Activated CD4-positive, alpha-beta T cell treated with anti-CD3 and anti-CD28 coated beads, Interleukin-10, Interleukin-2, amounts not matched to agents 100 ng/mL and 50 ng/mL, durations not matched to agents 16 hours and 8 hours (primary cell): ENCODE measurements at places on chromosomes 7 and 10.

- no peak for DNase-seq
These were observed 167.1 kb upstream of the INHBA start for GRCh38 chr7:41869997-41870396.

DNA sequence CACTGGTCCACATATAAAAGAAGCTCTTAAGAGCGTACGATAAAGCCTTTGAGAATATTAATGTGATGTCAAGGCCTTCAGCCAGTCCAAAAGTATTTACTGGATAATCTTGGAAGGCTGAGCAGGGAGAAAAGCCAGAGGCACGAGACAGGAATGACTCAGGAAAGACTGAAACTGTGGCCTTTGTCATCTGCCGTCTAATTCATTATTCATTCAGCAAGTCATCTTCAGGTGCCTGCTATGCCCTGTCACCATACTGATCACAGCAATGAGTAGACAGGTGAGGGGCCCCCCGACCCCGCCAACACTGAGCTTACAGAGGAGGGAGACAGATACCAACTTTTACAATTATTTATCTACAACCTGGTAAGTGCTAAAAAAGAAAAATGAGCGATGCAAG, 78.9 kb downstream of the VOPP1 start:
- DNase-seq, result no peak

- DNase-seq, result no peak
These were observed 185.4 kb upstream of the FOXP2 start for GRCh38 chr7:114229246-114229645.

DNA sequence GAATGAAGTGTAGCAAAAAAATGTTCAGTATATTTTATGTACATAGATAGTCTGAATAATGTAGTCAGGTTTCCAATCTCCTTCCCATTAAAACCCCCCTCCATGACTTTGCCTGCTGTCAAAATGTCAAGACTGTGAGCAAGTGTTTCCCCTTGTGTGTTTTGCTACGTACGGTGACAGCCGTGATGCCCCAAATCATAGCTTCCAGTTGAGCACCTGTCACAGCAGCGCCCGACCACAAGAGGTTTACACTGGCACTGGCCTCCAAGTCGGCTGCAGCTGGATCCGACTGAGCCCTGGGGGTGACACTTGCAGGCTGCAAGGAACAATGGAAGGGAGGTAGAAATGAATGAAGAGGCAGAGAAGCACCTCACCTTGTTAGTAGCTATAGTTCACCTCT, 62.3 kb downstream of the LAMB4 start:
- no peak for DNase-seq

- no peak for DNase-seq
These were observed 19.4 kb upstream of the CABCOCO1 start for GRCh38 chr10:61643316-61643751.

DNA sequence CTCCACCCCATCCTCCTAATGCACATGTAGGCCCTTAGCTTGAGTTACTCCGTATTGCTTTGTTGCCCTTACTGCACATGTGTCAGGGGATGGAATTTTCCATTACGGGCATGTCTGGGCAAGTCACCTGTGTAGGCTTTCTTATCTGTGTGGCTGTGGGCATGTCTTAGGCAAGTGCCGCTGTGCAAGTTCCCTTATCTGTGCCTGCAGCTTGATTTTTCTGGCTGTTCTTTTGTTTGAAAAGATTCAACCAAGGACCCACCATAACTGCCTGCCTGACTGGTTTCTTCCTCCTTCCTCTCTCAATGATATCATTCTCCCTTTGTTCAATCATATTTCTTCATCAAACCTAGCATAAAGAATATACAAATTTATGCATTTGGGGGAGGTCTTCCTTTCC, 88.5 kb downstream of the AKR1D1 start:
- DNase-seq, result no peak

GRCh38 chr7:70188901-70189650, 590.8 kb downstream of the AUTS2 start:
- no peak for DNase-seq

GRCh38 chr10:119206603-119207365, 587 bp upstream of the GRK5 start:
- peak; percentile 75 for DNase-seq

DNA sequence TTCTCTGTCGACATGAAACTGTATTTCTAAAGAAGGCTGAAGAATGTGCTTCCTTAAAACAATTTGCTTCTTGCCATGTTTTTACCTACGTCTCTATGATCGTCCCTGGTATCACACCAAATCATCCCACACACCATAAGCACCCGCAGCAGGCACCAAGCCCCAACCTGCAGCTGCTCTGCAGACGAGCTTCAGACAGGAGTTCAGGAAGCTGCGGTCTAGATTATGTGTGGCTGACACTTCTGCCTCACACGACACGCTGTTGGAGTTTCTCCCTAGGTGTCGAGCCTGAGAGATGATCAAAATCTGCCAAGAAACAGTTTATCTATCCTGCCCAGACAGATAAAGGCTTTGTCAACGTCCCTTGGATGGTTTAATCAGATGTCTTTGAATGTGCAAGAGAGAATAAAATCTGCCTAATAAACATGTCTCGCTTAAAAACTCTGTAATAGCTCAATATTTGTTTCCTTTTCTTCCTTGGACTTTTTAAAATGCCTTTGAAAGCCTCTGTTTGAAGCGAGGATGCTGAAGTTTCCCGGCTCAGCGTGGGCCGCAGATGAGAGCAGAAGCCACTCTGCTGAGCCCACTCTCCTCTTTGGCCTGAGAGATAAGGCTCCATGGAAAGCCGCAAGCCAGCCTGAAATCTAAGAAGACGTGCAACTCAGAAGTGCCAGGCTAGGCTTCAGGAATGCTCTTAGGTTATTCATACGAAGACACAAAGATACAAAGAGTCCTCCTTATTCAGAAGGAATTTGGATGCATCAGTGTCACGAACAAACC, 158.3 kb upstream of the PFKP start:
- DNase-seq, result peak; percentile 65

DNA sequence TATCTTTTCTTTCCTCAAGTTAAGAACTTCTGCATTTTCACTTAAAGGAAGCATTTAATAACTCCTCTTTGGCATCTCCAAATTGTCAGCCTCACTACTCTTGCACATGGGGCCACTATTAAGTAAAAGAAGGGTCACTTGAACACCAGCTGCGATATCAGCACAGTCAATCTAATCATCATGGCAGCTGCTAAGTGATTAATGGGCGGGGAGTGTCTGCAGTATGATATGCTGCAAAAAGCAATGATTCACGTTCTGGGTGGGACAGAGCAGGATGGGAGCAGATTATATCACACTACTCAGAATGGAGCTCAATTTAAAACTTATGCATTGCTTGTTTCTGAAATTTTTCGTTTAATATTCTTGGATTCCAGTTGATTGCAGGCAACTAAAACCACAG, 447.4 kb upstream of the PFKP start:
- no peak for DNase-seq

- no peak for DNase-seq
These were observed 244.8 kb upstream of the MINDY3 start for GRCh38 chr10:16105082-16105481.

DNA sequence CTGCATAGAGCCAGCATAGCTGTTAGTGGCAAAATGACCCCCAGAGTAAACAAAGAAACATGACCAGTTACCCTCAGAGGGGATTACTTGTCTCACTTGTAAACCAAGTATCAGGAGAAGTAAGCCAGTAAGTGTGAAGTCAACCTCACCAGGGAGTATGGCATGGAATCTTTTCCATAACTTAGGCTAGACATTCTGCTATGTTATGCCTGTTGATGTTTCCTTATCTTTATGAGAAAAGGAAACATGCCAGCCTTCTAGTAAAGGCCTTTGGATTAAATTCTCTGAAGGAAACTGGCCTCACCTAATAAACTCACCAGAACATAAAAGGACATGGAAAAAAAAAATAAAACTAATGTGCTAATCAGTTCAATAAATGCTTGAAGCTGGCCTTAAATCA, 87.7 kb downstream of the SEM1 start:
- no peak for DNase-seq

DNA sequence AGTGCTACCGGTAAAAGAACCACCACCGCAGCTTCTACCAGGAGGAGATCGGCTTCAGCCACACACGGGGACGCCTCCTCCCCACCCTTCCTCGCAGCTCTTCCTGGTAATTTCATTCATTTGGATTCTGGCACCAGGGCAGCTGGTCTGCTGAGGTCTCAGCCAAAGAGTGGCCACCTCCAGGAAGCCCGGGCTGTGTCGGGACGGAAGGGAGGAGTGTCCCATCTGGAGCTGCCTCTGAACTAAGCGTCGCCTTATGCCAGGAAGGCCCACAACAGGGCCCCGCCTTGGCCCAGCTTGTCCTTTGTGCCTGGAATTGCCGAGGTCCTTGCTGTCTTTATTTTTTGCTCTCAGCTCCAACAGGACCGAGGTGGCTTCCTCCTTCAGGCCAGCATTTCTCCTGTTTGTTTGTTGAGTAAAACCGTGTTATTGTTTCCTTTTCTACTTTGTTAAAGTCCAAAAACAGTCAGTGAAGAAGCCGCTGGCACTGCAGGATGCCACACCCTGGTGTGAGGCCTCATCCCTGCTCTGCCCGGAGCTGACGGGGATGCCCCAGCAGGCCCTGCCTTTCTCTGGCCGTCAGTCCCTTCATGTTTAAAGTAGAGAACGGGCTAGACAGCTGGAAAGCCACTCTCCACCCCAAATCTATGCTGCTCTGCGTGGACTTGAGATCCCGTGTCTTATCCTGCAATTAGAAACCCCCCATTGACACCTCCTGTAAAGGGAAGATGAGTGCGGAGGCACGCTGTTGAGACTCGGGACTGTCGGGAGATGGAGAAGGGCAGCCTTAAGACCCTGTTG, 24.5 kb upstream of the TTYH3 start:
- no peak for DNase-seq

DNA sequence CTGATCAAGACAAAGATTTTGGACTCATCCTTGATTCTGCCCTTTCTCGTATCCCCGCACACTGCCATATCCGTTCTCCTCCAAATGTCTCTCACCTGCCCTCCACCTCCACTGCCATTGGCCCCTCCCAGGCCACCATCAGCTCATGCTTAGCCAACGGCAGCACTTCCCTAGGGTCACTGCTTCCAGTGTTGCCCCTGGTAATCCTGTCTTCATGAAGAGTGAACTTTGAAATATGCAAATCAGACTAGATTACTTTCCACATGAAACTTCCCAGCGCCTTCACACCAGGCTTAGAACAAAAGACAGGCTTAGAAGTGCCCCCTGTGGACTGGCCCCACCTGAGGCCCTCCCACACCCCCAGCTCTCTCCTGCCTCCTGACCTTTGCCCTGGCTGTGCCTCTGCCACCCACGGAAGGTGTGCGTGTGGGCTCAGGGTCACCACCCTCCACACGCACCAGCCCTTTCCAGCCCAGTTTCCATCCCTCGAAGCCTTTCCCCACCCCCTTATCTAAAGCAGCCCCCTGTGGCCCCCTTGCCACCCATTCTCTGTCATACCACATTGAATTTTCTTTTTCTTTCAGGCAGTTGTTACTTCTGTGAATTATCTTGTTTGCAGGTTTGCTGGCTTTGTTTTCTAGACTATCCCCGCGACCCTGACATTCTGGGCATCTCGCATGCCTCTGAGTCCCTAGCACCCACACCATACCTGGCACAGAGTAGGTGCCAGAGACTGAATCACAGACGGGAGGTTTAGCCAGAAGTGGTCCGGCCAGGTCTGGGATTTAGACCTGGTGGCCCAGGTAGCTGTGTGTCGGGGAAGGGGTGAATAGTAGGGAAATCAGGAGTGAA, 26.8 kb upstream of the C10orf53 start:
- DNase-seq, result no peak

- DNase-seq, result no peak
These were observed 404.3 kb upstream of the KLF6 start for GRCh38 chr10:4189281-4189680.

DNA sequence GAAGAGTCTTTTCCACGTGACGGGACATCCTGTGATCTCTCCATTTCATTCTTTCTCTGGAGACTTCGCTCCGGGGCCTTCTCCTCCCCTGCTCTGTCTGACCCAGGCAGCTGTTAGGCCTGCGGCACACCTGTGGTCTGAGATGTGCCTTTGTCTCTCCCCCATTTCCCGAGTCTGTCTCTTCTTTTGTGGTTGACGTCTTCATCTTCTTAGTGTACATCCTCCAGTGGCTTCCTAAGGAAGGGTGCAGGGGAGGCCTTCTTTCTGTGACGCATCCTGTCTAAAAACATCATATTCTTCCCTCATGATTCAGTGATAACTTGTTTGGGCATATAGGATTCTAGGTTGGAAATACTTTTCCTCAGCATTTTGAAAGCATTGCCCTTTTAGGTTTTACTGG, 17.2 kb upstream of the ATP6V0E2 start:
- DNase-seq, result peak; percentile 64

- DNase-seq, result no peak
These were observed 160.2 kb upstream of the DPP6 start for GRCh38 chr7:153891990-153892389.

DNA sequence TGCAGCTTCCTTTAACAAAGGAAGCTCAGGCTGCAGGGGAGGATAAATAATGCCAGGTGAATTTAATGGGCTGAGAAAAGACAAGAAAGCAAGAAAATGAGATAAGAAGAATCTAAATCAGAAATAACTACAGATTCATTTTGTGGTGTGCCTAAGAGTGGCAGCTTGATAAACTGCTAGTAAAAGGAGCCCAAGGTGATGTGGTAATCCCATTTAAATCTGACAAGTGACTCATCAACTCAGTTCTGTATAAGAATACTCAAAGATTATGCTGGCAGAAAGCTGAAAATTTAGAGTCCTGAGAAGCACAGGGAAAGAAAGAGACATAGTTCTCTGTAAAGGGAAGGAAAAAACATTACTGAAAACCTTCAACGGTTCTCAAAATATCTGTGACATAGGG, 109.4 kb upstream of the PDE1C start:
- no peak for DNase-seq

DNA sequence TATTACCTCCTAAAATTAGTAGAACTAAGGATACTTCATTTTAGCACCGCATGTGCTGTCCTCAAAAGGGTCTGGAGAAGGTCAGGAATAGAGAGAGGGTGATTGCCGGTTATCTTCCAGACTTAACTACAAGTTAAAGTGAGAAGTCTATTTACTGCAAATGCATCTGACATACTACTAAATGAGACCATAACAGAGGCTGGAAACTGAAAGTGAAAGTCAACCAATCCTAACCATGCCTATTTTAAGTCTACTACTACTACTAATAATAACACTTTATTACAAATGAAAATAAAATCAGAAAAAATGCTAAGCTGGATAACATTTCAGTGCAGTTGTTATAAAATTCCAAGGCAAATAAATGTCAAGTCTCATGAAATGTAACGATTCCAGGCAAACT, 244.7 kb downstream of the KIF20B start:
- no peak for DNase-seq

- no peak for DNase-seq
These were observed 214.0 kb upstream of the CHRM2 start for GRCh38 chr7:136654406-136654805.

DNA sequence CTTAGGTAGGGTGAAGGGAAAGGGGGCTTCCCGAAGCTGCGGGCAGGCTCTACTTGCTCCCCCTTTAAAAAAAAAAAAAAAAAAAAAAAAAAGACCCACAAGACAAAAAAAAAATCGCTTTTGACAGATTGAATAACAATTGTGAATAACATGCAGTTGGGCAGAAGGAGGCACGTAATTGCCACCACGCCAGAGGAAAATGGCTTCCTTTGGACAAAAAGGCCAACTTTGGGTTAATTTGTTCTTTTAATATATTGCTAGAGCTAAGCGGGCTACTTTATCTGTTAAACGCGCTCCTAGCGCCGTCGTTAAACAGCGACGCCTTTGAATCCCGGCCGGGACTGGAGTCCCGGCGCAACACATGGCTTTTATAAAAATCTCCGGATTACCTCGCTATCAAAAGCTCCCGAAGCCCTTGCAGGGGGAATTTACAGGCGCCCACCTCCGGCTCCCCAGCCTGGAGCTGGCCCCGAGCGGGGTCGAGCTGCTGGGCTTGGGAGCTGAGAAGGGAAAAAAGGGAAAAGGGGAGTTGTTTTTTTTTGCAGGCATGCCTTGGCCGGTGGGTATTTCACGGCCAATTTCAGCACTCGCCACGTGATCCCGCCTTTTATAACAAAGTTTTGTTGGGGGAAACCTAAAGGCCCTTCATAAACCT, 1.2 kb downstream of the HOXA11 start:
- DNase-seq, result no peak
